ENCODE measurements at places on chromosomes 4 and X.

- no peak for DNase-seq
Observed at GRCh38 chr4:38145741-38146140, 185.5 kb downstream of the PTTG2 start.

DNA sequence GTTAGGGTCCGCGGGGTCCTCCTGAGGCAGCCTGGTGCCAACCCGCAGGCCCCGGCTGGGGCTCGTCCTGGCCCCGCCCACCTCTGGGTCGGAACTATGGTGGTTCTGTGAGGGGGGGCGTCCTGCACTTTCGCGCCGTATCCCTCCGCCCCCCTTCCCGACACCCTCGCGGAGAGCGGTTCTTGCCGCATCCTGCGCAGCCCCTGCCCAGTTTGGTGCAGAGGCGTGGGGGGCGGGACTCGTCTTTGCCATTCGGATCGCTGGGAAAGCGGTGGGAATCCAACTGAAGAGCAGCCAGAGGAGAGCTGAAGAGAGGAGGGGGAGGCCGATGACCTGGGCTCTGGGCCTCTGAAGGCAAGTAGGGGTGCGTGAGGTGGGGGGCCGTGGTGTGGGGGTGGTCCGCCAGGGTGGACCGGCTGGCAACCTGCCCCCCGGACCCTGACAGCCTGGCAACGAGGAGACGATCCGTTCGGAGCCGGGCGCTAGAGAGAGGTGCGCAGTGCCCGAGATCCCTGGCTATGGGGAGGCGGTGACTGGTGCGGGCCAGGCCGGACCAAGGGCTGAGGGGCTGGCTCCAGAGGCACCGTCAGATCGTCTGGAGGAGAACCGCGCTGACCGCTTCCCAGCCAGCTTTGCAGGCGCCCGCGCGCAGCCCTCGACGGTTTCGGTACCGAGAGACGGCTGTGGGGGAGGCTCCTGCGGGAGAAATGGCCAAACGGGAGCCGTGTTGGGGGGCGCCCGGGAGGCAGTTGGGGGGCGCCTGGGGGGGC, at the start of gene GPRASP1:
TSS of gene GPRASP1 (plus strand) at position 242 of the 770 bp plus-strand sequence. CDS start 2,431 bp downstream, outside the sequence.
- peak; percentile 41 for DNase-seq

GRCh38 chr4:35867057-35867456, 377.3 kb downstream of the ARAP2 start:
- DNase-seq, result no peak

DNA sequence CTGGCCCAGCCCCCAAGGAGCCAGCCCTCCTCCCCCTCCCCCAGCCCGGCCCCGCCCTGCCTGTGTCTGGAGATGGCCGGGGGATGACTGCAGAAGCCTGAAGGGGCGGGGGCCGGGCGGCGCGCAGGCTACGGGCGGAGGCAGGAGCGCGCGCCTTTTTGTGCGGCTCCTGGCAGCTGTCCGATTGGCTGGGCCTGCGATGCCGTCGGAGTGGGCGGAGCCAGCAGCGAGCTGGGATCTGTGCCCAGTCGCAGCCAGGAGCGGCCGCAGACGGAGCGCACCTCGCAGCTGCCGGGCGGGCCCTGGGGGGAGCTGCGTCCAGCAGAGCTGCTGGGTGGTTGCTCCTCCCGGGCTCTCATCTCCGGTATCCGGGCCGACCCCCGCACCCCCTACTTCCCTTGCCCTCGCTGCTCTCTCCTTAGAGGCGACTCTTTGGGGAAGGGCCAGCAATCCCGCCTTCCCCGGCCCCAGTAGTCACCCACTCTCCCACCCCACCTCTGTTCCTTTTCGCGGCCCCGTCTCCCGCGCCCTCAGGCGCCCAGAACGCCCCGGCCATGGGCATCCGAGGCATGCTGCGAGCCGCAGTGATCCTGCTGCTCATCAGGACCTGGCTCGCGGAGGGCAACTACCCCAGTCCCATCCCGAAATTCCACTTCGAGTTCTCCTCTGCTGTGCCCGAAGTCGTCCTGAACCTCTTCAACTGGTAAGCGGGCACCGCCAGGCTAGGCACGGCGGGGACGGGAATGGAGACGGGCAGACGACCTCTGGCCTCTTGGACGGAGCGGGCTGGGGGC, at the start of gene GABRQ:
TSS of gene GABRQ (plus strand) at position 247 of the 794 bp plus-strand sequence. CDS start at position 555, 308 bp downstream.
- DNase-seq, result no peak

- DNase-seq, result no peak
Observed at GRCh38 chr4:152719801-152720556, 40.2 kb upstream of the TMEM154 start.

Measured in putamen (tissue), 1 donor.